ENCODE measurements at places on chromosomes 1 and 21.

DNA sequence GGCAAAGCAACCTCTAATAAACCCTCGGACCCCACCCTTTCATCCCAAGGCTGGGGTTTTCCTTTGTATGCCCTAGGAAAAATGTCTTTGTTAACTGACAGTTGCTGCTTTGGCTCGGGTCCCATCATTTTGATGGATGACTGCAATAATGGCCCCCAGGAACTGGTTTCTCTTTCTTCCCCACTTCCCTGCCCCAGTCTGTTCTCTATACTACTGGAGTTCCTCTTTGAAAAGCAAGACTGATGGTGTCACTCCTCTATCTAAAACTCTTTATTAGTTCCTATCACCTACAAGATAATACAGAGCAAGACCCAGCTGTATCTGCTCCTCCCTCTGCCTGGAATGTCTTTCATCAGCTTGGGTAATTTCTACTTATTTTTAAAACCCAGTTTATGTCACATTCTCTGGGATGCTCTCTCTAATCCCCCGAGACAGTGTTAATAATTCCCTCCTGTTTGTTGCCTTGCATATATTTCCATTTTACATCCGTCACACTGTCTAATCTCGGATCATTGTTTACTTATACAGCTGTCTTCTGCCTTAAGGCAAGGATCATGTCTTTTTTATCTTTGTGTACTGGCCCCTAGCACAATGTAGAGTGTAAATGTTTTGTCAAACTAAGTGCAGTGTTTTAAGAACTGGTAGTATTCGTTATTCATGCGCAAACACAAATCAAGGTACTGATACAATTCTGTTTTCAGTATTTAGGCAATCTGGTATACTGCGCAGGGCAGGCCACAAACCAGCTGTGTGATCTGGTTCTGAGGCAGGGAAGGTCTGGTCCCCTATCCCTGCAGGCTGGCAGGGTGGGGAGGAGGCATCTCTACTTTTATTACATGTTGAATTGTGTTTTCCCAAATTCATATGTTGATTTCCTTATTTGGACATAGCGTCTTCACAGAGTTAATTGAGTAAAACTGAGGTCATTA, 16.1 kb downstream of the SLAMF1 start:
- DNase-seq: no peak

DNA sequence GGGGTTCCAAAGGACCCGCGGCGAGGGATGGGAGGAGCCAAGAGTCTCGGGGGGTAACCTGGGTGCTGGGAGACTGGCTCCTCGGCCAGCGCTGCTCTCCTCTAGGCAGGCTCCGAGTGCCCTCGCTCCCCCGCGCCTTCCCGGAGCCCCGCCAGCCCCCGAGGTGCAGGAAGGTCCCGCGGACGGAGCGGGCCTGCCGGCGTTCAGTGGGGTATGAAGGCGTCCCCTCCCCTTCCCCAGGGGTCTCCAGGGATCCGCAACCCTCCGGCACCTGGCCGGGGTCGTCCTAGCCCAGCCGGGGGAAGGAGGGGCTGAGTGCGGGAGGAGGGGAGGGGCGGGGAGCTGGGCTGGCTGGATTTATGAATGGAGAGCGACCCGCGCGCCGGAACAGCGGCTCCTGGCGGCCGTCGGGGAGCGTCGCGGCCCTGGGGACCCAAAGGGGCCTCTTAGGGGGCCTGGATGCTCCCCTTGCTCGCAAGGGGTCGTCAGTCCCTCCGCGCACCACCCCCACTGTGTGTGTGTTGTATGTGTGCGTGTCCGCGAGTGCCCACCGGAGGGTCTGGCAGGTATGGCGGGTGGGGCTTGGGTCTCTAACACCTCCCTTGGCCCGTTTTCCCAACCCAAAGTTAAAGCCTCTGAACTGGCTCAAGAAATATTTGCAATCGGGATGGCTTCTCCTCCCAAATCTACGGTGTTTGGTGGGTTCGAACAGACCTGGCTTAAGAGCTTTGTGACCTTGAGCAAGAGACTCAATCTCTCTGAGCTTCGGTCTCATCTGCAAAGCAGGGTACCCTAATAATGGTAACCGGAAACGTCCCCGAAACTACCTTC, 642 bp downstream of the HCRTR1 start:
- DNase-seq: no peak

DNA sequence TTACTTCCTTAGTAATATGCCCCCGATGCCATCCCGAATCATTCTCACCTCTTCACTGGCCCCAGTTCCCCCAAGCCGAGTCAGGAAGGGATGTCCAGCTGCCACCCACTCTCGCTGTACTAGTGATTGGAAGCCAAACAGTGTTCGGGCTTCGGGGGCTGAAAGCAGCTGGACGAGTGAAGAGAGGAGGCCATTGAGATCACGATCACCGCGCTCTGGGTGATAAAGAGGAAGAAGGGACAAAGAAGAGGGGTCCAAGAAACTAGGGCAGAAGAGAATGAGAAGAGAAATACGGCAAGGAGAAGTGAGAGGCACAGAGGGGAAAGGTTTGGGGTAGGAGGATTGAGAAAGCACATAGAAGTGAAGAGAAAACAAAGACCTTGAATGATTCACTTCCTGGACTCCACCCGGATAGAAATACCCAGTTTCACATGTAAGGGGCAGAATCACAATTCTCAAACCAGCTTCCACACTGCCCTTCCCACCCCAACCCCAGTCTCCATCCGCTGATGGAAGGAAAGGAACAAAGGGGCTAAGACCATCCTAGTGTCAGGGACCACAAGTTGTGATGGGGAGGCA, 3.7 kb upstream of the SF3B4 start:
- DNase-seq: no peak

DNA sequence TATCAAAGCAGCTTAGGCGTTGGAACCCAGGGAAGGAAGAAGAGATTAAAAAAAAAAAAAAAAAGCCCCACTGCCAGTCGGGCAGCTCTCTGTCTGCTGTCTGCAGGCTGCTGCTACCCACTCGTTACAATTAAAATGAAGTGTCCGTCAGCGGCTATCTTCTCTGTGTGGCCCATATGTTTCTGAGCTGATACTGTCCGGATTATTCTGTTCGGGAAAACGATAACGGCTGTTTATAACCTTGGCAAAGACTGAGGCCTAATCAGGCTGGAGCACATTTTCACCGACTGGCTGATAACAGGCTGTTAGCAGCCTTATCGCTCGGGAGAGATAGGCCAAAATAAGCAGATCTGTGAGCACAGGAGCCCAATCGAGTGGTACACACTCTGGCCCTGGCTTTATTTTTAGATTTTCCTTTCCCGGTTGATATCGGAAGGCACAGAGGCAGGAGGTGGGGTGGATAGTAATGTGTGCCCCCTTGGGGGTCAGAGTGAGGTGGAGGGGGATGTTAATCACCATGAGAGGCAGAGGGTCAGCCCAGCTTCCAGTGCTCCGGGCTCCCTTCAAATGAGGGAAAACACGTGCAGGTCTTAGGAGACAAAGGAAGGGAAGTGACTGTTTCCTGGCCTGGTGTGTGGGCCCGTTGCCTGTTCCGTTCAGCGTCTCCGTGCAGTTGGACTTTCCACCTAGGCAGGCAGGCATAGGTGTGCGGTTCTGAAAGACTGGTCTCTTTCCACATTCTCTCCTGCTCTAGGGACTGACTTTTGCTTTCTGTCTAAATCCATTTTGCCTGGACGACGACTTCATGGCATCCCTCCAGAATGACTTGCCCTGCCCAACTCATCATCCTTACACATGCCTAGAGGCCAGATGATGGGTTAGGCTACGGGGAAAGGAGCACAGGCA, 153.4 kb downstream of the PBX1 start:
- no peak for DNase-seq

DNA sequence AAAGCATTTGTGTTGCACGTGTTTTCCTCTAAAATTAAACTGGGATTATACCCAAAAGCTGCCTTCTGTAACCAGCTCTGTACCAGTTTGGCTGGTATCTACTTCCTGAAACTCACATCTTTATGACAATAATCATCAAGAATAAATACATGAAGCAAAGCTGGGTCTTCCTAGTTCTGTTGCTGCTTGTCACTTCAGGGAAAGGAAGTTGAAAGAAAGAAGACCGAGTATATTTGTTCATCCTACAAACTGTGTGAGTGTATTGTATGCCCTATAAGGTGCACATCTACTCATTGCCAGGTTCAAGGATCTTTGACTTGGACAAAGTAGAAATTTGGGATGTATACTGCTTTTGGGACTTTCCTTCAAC, 29.1 kb upstream of the IFNGR2 start:
- no peak for DNase-seq

- DNase-seq: peak; percentile 91
Measured at GRCh38 chr1:19390901-19391595, 78.9 kb downstream of the SLC66A1 start.

DNA sequence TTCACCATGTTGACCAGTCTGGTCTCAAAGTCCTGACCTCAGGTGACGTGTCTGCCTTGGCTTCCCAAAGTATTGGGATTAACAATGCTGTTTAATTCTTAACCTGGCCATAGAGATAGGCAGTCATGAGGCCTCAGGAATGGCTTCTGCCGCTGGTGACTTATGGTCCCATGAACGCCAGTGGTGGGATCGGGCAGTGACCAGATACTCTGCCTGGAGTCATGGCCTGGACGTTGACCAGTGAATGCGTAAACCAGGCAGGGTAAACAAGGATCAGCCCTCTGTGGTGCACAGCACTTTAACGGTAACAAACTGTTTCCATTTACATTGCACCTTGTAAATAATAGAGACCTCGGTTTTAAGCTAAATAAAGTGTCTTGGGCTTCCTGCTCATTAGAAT, 23.0 kb downstream of the MTARC1 start:
- DNase-seq: no peak

DNA sequence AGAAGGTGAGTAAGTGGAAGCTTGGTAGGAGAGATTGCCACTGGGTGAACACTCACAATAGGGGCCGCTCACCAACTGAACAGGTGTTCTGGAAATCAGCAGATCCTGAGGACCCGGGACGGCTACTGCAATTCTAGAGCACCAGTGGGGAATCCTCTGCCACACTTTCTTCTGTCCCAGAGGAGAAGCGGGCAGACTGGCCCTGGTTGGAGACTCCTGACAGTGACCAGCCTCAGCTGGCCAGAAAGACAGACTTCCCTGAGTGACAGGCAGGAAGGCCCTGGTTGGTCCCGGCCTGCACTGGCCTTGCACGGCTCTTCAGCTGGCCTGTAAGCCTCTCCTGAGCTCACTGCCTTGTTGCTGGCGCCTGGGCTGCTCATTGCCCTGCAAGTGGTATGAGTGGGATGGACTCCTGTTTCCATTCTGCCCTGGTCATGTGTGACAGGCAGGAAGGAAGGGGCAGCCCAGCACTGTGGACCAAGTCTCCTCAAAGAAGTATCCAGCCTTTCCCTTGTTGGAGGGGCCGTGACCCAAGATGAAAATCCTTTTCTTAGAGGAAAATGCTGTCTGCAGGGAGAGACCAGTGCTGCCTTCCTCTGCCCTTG, 34.5 kb downstream of the MAN1C1 start:
- DNase-seq: no peak

GRCh38 chr1:30419831-30420230, 303.6 kb downstream of the MATN1 start:
- no peak for DNase-seq

DNA sequence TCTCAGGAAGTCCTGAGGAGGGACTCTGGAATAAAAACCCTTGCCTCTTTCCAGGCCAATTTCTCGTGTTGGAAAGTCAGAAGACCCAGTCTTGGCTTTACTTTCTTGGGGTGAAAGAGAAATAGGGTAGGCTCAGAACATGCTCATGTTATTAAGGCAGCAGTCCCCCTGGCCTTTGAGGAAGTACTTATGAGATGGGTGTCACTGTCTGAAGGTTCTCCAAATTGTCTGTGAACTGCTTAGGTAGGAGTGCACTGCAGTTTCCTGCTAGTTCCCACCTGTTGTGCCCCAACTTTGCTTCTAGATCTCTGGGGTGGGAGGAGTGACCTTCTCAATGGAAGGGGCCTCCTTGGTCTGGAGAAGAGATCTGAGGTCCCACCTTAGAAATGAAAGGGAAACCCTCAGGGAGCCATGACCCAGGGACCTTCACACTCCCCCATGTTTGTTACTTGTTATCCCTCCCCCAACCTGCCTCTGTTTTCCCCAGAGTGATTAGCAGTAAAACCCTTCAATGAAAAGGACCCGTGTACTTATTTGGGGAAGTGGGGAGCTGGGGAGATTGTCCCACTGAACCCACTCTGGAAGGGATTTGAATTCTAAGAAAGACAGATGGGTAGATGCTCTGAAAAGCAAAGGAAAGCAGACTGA, 5.7 kb downstream of the ZNF691 start:
- no peak for DNase-seq

- DNase-seq: peak; percentile 39
Measured at GRCh38 chr21:35179990-35180540, 131.0 kb upstream of the RUNX1 start.

DNA sequence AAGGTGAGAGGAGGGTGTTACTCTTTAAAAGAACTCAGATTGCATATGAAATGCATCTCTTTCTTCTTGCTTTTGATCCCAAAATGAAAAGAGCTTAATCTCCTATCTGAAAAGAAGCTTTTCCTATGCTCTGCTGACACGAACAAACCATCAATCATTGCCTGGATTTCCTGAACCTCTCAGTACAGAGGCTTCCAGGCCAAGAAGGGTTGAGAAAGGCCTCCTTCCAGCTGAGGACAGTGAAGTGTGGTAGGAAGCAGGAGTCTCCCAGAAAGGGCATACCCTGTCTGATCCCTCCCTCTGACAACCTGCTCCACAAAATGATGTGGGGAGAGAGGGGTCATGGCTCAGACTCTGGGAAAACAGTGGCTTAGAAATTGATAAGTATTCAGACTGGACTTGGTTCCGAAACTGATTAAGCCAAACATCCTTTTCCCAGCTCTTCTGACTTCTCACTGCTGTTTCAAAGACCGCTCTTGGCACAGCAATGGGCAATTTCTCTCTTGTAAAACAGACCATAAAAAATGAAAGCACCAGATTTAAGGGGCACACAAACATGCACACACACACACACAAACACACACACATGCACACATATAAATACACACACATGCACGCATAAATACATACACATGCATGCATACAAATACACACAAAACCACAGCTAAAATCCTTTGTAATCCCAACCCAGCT, 310.3 kb downstream of the SIPA1L2 start:
- no peak for DNase-seq

- DNase-seq: no peak
Measured at GRCh38 chr1:225944951-225945350, 3.9 kb upstream of the LEFTY2 start.

DNA sequence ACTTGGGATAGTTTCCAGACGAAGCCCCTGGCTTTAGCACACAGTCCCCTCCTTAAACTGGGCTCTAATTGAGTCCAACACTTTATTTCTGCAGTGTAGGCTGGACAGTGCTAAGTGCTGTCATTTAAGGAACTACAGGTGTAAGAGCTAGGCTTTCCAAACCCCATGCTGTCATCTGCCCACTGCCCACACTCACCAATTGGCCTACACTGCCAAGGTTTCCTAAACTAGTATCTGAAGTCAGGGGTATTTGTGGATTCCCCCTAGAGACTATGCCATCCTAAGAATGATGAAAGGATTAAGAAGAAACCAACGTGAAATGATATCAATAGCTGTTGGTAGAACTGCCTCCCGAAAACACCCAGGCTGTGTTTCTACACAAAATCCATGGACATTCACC, 160.9 kb downstream of the TBX15 start:
- no peak for DNase-seq

- DNase-seq: peak; percentile 43
Measured at GRCh38 chr1:33007190-33008050, 29.3 kb downstream of the AK2 start.

- no peak for DNase-seq
Measured at GRCh38 chr1:236913371-236914037, 90.7 kb downstream of the MT1HL1 start.

GRCh38 chr1:66752000-66752592, at the start of gene DYNLT5:
Gene DYNLT5, plus strand, starts transcription at chr1:66752459. Its CDS starts 2,200 bp downstream, at chr1:66754659.
- no peak for DNase-seq

- DNase-seq: no peak
Measured at GRCh38 chr1:111638320-111638719, 18.7 kb downstream of the RAP1A start.

GRCh38 chr1:53378061-53378460, 50.2 kb upstream of the LRP8 start:
- no peak for DNase-seq

GRCh38 chr1:209723756-209724693, 19.4 kb downstream of the HSD11B1 start:
- no peak for DNase-seq
